ENCODE measurements at places on chromosomes 1 and 21.

DNA sequence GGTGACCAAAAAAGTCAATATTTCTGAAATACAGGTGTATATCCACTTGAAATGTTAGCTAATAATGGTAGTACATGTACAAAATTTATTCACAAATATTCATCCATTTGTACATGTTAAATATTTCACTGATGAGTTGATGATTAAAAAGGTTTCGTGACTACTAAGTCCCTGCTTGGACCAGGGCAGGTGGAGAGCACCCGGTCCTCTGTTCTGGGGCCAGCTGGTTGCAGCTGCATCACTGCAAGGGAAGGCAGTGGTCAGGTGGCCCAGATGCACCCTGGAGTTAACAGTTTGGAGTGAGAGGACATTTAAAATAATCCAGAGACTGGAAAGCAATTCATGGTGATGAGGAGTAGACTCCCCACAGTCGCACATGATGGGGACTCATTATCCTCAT is 141.2 kb downstream of the ZBTB18 start:
- DNase-seq = no peak

DNA sequence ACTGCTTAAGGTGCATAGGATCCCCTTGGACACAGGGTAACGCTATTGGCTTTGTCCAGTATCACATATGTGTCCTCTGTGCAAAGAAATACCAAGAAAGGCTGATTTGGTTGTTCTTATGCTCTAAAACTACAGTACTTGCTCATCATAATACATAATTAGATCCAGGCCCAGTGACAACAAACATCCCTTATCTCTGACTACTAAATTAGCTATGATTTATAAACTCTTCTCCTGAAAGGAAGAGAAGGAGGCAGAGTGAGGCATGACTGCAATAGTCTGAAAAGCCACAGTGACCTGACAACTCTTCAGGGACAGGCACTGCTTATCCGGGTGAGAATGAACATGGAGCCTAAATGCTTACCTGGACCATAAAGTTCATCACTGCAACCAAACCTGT is 30.7 kb downstream of the MGST3 start:
- no peak for DNase-seq

GRCh38 chr1:185864889-185865517 is 130.8 kb downstream of the HMCN1 start:
- peak; percentile 84 for DNase-seq

- no peak for DNase-seq
Measured at GRCh38 chr1:225406976-225407725, 20.7 kb downstream of the LBR start.

- no peak for DNase-seq
Measured at GRCh38 chr1:168468042-168468809, 75.6 kb downstream of the XCL2 start.

- DNase-seq = peak; percentile 64
Measured at GRCh38 chr1:157969697-157970485, 23.6 kb upstream of the KIRREL1 start.

- no peak for DNase-seq
Measured at GRCh38 chr21:33158654-33159053, 71.1 kb upstream of the IFNAR2 start.

DNA sequence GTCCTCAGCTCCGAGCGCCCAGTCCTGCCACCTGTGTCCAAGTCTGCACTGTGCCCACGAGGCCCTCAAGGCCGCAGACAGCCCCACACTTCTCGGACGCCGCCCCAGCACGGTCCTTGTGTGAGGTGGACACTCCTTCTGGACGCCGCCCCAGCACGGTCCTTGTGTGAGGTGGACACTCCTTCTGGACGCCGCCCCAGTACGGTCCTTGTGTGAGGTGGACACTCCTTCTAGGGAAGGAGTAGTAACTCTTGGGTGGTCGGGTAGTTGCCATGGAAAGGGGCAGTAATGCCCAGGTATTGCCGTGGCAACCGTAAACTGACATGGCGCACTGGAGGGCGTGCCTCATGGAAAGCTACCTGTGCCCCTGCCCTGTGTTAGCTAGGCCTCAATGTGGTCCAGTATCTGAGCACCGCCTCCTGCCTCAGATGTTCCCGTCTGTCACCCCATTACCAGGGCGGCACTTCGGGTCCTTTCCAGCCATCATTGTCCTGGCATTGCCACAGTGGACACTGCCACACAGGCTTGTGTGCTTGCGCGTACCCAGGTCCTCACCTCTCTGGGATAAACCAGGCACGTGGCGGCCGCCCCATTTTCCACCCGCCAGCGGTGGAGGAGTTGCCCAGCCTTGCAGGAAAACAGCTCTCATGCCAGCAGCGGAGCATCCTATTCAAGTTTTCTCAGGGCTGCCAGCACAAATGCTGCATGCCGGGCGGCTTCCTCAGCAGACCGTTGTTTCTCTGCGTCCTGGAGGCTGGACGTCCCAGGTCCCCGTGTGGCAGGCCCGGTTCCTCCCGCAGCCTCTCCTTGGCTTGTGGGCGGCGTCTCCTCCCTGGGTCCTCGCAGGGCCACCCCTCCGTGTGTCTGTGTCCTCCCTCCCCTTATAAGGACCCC is 40.8 kb upstream of the POFUT2 start:
- DNase-seq = no peak

GRCh38 chr1:30419831-30420230 is 303.6 kb downstream of the MATN1 start:
- DNase-seq = no peak

- DNase-seq = no peak
Measured at GRCh38 chr1:11301601-11302000, 28.6 kb downstream of the UBIAD1 start.
